ENCODE measurements at places on chromosomes 13 and 19.

GRCh38 chr19:12794971-12795381 lies 3.7 kb downstream of the JUNB start:
- DNase-seq, result no peak

- no peak for DNase-seq
Observed at GRCh38 chr13:39612023-39612637, 9.1 kb upstream of the LHFPL6 start.

GRCh38 chr19:55101261-55101660 lies 16.2 kb downstream of the PPP1R12C start:
- DNase-seq, result no peak

GRCh38 chr19:13995017-13995728 lies 10.9 kb downstream of the RFX1 start:
- DNase-seq, result no peak

- DNase-seq, result no peak
Observed at GRCh38 chr19:1526066-1526778, 2.3 kb downstream of the PLK5 start.

- no peak for DNase-seq
Observed at GRCh38 chr13:28459911-28460310, 35.0 kb downstream of the FLT1 start.

Data from vagina (tissue), 2 donors.